ENCODE measurements at places on chromosomes 2 and 18. TPM values are rescaled to one million over a fixed set of nuclear protein-coding genes. Genes with fewer than 3 reads are reported as not detected.
A peak's percentile ranks its signal among the peaks of the same experiment; 100 is the strongest.

GRCh38 chr2:209613649-209614305 lies 157.9 kb upstream of the UNC80 start:
- no peak for DNase-seq

DNA sequence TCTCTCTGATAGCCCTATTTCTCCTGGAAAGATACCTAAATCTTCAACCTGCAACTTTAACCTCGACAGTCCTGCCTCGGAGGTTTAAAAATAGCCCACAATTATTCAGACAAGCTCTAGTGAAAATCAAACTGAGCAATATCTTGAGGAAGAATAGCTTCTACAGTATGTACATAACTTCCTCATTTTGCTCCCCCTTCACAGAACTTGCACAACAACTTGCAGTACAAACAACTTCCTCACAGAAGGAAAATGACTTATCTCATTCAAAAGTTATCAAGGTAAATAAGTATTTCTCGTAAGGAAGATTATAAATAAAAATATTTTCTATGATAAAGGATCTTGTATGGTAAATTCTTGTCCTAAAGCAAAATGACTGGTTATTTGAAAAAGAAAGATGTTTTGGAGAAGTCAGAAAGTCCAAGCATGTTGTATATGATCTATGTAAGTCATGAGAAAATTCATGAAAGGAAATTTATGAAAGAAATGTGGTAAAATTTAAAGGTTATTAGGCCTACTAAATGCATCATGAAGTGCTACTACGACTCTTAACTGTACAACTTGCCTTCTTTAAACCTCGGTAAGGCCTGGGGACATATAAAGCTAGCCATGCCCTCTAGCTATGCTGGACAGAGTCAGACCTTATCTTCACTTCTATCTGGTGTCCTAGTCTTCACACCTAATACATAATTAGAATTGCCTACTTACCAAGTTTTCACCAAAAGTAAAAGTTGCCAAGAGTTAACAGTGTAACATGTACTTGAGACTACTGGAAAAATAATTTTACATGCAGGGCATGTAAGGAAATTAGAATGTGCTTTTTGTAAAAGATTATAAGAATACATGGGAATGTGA lies 394.5 kb downstream of the DLGAP1 start:
- no peak for DNase-seq

- DNase-seq = peak; percentile 7
Observed at GRCh38 chr2:241820625-241821384, 11.8 kb downstream of the NEU4 start.

DNA sequence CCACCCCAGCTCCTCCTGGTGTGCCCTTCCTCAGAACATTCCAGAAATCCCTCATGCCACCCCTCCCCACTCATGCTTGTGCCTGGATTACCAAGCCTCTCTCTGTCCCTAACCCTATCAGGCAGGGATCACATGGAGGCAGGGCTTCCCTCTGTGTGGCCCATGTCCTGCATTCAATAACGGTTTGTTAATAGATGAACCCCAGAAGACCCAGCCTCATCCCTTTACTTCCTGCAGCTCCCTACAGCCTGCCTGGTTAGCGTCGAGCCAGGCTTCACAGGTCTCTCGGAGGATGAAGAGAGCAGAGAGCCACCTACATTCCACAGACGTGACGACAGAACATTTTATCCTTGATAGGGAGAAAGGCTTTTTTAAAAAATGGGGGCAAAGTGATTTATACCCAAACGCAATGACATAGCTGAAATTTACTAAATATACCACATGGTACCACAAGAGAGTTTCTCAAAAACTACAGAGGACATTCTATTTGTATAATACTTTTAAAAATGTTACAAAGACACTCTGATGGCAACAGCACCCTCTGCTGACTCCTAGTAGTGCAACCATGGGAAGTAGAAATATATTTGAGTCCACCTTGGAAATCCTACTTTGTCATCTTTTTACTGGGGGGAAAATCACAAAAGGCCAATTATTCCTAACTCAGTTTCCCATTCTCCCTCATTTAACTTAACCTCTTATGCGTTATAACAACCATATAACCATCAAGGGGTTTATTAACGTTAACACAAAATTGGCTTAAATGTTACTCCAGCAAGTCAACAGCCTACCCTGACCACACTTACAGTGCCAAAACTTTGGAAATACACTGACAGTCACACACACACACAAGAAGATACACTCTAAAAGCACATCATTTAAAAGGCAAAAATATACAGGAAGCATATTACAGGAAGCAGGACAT lies 30.7 kb downstream of the FBXO15 start:
- DNase-seq = peak; percentile 12

DNA sequence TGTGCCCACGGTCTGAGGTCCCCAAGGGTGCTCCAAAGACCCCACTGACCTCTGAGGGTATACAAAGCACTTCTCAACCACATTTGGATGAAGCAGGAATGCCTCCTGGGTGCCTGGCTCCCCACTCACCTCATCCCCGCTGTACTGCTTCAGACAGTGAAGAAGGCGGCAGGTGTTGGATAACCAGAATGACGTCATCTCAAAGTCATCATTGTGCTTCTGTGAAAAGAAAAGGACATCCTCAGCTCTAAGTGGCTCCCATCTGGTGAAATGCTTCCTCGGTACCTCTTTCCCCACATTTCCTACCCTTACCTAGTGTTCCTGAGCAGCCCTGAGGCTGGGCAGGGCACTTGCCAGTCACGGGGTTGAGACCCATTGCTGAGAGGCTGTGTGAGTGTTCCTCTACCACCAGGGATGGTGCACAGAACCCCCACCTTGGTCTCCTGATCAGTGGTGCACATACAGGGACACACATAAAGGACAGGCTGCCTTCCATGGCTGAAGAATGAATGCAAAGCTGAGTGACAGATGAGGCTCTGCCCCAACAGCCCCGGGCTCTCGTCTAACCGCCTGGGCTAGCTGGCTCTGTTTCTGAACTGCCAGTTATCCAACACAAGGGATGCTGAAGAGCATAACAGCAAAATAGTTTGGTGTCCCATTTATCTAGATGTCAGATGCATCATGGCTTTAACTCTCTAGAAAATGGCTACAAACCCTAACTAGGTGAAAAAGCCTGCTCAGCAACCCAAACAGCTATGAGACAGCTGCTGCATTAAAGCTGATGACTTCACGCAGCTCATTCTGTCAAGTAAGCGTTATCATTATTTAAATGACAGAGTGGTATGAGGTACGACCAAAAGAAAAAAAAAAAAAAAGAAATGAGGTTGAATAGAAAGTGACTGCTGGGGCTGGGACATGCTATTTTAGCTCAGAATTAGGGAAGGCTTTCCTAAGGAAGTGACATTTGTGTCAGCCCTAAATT lies 28.2 kb upstream of the ACAA2 start:
- DNase-seq = no peak

DNA sequence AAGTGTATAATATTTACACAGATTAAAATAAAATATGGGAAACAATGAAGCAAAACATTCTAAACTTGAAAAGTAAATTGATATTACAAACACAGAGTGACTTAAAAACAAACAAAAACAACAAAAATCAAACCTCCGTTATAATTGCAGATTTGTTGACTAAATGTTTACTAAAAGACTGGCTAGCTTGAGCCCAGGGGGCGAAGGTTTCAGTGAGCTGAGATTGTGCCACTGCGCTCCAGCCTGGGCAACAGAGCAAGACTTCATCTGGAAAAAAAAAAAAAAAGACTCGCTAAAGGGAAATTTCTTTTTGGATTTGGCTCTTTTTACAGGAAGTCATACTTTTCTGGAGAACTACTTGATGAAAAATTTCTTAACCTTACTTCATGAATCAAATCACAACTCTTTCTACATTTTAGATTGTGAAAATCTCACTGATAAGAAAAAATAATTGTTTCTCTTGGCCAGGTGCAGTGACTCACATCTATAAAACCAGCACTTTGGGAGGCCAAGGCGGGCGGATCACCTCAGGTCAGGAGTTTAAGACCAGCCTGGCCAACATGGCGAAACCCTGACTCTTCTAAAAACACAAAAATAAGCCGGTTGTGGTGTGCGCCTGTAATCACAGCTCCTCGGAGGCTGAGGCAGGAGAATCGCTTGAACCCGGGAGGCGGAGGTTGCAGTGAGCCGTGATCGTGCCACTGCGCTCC lies 9.7 kb downstream of the TFPI start:
- no peak for DNase-seq

DNA sequence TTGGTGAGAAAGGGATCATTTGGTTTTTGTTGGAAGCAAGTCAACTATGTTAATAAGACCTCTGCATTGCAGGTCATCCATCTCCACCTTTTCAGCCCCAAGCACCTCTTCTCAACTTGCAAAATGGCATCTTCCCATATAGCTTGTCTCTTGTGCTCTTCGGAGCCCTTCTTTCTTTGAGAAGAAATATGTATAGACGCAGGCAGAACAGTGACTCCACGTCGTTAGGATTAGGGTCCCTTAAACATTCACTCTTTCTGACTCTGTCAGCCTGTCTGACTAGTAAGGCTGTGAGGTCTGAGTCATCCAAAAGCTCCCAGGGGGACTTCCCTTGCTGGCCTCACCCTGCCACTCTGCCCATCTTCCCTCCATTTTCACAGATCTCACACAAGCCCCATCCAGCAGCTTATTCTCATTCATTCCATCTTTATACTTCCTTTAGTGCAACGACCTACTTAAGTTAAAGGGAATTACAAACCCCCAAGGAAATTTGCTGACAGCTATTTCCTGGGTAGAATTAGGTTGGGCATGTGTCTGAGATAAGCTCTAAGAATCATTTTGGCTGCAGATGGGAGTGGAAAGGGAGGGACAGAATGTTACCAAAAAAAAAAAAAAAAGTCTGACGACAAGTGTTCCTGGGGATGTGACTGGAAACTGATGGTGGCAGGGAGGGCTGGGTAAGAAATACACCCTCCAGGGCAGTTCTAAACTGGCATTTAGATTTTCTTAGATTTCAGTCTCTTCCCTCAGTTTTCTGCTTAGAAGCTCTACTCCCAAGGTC lies 37.7 kb upstream of the MEX3C start:
- DNase-seq = no peak

- no peak for DNase-seq
Observed at GRCh38 chr2:100211521-100211920, 69.1 kb upstream of the AFF3 start.

DNA sequence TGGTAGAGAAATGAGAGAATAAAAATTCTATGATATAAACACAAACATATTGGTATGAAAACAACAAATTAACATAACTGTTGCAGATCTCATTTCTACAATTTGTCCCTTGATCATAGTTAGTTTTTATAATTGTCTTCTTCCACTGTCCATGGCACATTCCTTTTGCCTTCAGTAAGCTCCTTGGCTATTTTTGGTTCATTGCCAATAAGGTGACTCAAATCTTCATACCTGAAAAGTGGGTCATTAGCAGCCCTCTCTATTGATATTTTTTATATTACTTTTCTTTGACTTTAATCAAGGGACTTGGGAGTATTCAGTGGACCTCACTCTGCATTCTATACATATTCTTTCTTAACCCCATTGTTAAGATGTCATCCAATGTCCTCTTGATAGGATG lies 552.9 kb downstream of the TDRD15 start:
- DNase-seq = no peak

- DNase-seq = no peak
Observed at GRCh38 chr2:227411990-227412350, 24.2 kb upstream of the SCYGR1 start.

DNA sequence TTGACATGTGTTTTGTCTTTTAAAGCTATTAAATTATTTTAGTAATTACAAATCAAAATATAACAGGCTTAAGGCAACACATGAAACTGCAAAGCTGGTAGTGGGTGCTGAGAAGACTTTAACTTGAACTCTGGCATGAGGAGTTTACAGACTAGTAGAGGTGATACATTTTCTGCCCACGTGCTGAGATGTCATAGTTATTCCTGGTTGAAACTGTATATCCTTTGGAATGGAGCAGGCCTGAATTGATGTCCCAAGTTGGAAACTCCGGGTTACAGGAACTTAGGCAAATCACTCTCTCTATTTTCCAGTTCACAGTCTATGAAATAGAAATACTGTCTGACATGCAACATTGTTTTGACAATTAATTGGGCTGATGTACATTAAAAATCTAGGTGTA lies 177.1 kb upstream of the NOL4 start:
- no peak for DNase-seq

NEMP2 gene
- total RNA-seq = 1.6 TPM

CD8B2 gene
- not detected for total RNA-seq

TUBA4B gene
- not detected for total RNA-seq

GULP1 gene
- 25.1 TPM for total RNA-seq

TSPYL6 gene
- not detected for total RNA-seq

VWA3B gene
- 0.48 TPM for total RNA-seq

IL36RN gene
- total RNA-seq = not detected

STPG4 gene
- total RNA-seq = 1.2 TPM
